ENCODE measurements at places on chromosomes 5 and 9.
A peak's percentile ranks its signal among the peaks of the same experiment; 100 is the strongest.

- no peaks in the 10 kb centered on the region for H3K27me3 ChIP-seq
- no peak overlapping the region for H3K27ac ChIP-seq
- H3K4me3 ChIP-seq, result no peak overlapping the region
- H3K36me3 ChIP-seq, result no peaks in the 10 kb centered on the region
- DNase-seq, result peak; percentile 15
- H3K4me1 ChIP-seq, result peaks cover 36% of the 10 kb centered on the region
Measured at GRCh38 chr5:151772029-151772845, 483 bp downstream of the G3BP1 start.

- H3K27me3 ChIP-seq, result no peaks in the 10 kb centered on the region
- no peak for DNase-seq
- H3K27ac ChIP-seq, result no peak overlapping the region
- no peak overlapping the region for H3K4me3 ChIP-seq
- no peaks in the 10 kb centered on the region for H3K4me1 ChIP-seq
- H3K36me3 ChIP-seq, result no peaks in the 10 kb centered on the region
Measured at GRCh38 chr5:76983468-76983867, 30.6 kb downstream of the CRHBP start.

- no peaks in the 10 kb centered on the region for H3K27me3 ChIP-seq
- DNase-seq, result no peak
- peaks cover 4% of the 10 kb centered on the region for H3K36me3 ChIP-seq
- H3K27ac ChIP-seq, result peak overlapping the region; percentile 39
Measured at GRCh38 chr9:15513335-15513734, 2.6 kb upstream of the PSIP1 start.

DNA sequence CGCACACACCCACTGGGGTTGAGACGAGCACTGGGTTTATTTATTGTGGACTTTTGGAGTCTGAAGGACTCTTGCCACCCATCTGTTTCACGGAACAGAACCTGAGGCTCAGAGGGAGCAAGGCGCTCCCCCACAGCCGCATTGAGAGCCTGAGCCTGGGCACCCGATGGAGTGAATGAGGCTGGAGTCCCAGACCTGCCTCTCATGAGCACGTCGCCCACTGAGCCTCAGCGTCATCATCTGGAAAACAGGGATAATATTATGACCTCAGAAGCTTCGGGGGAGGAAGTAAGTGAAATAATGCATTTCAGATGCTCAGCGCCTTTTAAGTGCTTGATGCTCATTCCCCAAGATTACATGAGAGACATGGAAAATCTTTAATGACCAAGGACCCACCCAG is 5.5 kb downstream of the NEK6 start:
- peaks cover 23% of the 10 kb centered on the region for H3K4me1 ChIP-seq
- H3K4me3 ChIP-seq, result no peak overlapping the region
- peaks cover 2% of the 10 kb centered on the region for H3K36me3 ChIP-seq
- DNase-seq, result no peak
- no peak overlapping the region for H3K27ac ChIP-seq

- no peak overlapping the region for H3K4me3 ChIP-seq
- H3K36me3 ChIP-seq, result no peaks in the 10 kb centered on the region
- no peaks in the 10 kb centered on the region for H3K27me3 ChIP-seq
- H3K4me1 ChIP-seq, result peaks cover 9% of the 10 kb centered on the region
- H3K27ac ChIP-seq, result no peak overlapping the region
Measured at GRCh38 chr5:56766926-56767325, 48.4 kb upstream of the MAP3K1 start.

- H3K36me3 ChIP-seq, result peaks cover 8% of the 10 kb centered on the region
- no peaks in the 10 kb centered on the region for H3K4me1 ChIP-seq
Measured at GRCh38 chr5:80796846-80797245, 142.1 kb upstream of the DHFR start.

DNA sequence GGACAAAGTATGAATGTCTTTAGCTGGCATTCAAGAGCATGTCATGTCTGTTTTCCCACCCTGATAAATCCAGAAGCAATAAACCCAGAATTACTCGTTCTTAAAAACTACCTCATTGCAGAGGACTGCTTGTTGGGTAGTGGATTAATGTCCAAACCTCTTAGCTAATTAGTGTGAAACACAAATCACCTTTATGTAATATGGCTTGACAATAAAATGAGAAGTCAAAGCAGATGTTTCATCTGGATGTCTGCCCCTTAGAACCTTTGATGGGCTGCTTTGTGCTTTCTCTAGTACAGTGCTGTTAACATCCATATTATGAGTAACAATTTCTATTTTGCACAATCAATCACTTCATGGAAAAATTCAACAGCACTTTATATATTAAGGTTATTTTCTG is 149.1 kb upstream of the TUT7 start:
- peaks cover 62% of the 10 kb centered on the region for H3K27me3 ChIP-seq
- no peak for DNase-seq
- H3K36me3 ChIP-seq, result no peaks in the 10 kb centered on the region
- no peak overlapping the region for H3K4me3 ChIP-seq
- H3K4me1 ChIP-seq, result no peaks in the 10 kb centered on the region

GRCh38 chr9:69145144-69145715 is 28.8 kb upstream of the TJP2 start:
- H3K4me3 ChIP-seq, result no peak overlapping the region
- H3K27ac ChIP-seq, result no peak overlapping the region
- peaks cover 3% of the 10 kb centered on the region for H3K4me1 ChIP-seq
- no peak for DNase-seq
- no peaks in the 10 kb centered on the region for H3K27me3 ChIP-seq
- no peaks in the 10 kb centered on the region for H3K36me3 ChIP-seq

GRCh38 chr9:97474372-97474925 is 27.0 kb upstream of the TMOD1 start:
- no peak for DNase-seq
- no peaks in the 10 kb centered on the region for H3K4me1 ChIP-seq
- peaks cover 9% of the 10 kb centered on the region for H3K36me3 ChIP-seq
- H3K27me3 ChIP-seq, result no peaks in the 10 kb centered on the region
- no peak overlapping the region for H3K4me3 ChIP-seq

GRCh38 chr5:57102189-57102904 is 71.5 kb upstream of the GPBP1 start:
- peaks cover 8% of the 10 kb centered on the region for H3K27me3 ChIP-seq
- no peak for DNase-seq
- no peak overlapping the region for H3K27ac ChIP-seq
- H3K4me1 ChIP-seq, result no peaks in the 10 kb centered on the region
- H3K4me3 ChIP-seq, result no peak overlapping the region
- no peaks in the 10 kb centered on the region for H3K36me3 ChIP-seq

DNA sequence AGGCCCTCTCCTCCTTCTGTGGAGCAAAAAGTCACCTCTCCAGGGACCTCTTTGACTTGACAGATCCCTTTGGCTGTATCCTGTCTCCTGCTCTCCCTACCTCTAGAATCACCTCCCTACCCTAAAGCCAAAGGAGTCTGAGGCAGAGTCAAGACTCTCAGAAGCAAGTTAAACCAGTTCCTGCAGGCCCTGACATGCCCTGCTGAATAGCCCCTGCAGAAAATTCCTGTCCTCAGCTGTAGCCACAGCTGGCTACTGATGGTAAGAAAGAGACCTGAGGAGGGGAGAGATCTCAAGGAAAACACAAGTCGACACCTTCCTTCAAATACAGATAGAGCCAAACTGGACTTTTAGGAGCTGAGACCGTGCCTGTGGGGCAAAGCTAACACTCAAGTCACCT is 23.7 kb upstream of the UBAP2 start:
- H3K27me3 ChIP-seq, result no peaks in the 10 kb centered on the region
- peaks cover 3% of the 10 kb centered on the region for H3K4me1 ChIP-seq
- no peak for DNase-seq
- no peak overlapping the region for H3K4me3 ChIP-seq
- no peaks in the 10 kb centered on the region for H3K36me3 ChIP-seq

DNA sequence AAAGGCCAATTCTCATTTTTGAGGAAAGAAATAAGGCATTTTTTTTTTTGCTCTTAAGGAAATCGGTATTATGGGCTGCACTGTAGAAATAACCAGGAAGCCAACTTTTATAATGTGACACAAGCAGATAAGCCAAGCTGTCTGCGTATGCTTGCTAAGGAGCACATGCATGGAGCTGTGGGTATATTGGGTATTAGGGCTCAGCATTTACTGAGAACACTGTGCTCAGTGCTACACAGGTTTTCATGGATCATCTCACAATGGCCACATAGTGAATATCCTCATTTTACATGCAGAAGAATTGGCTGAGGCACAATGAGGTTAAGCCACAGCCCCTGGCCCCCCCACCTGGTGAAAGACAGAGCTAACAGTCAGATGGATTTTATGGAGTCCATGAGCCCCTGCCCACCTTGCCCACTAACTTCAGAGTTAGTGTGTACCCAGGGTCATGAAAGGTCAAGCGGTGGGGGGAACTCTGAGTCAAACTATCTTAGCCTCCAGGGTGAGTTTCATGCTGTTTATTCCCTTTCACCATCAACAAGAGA is 204.8 kb downstream of the SPATA31A6 start:
- no peak overlapping the region for H3K27ac ChIP-seq
- H3K4me1 ChIP-seq, result no peaks in the 10 kb centered on the region
- no peaks in the 10 kb centered on the region for H3K27me3 ChIP-seq

DNA sequence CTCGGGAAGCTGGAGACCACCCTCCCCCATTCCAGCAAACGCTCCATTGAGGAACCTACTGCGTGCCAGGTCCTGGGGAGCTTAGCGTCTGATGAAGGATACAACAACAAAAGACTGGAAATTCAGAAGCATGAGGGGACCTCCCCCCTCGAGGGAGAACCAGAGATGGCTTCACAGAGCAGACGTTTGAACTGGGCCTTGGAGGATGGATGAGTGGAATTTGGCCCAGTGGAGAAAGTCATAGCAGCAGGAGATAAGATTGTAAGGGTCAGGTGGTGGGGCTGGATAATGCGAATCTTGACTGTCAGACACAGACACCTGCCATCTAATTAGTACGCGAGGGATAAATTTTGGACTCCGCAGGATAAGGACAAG is 1.2 kb upstream of the SLC25A51 start:
- DNase-seq, result no peak
- H3K4me1 ChIP-seq, result peaks cover 16% of the 10 kb centered on the region
- no peaks in the 10 kb centered on the region for H3K36me3 ChIP-seq
- H3K4me3 ChIP-seq, result peak overlapping the region; percentile 36
- no peaks in the 10 kb centered on the region for H3K27me3 ChIP-seq
- H3K27ac ChIP-seq, result peak overlapping the region; percentile 93

GRCh38 chr9:77085416-77085815 is 66.0 kb downstream of the FOXB2 start:
- no peak for DNase-seq
- H3K4me3 ChIP-seq, result no peak overlapping the region
- peaks cover 40% of the 10 kb centered on the region for H3K27me3 ChIP-seq
- H3K27ac ChIP-seq, result no peak overlapping the region
- no peaks in the 10 kb centered on the region for H3K4me1 ChIP-seq
- H3K36me3 ChIP-seq, result no peaks in the 10 kb centered on the region

GRCh38 chr5:33639474-33639873 is 198.7 kb downstream of the TARS1 start:
- no peak for DNase-seq
- no peaks in the 10 kb centered on the region for H3K27me3 ChIP-seq
- H3K4me1 ChIP-seq, result no peaks in the 10 kb centered on the region
- H3K36me3 ChIP-seq, result no peaks in the 10 kb centered on the region
- H3K4me3 ChIP-seq, result no peak overlapping the region

DNA sequence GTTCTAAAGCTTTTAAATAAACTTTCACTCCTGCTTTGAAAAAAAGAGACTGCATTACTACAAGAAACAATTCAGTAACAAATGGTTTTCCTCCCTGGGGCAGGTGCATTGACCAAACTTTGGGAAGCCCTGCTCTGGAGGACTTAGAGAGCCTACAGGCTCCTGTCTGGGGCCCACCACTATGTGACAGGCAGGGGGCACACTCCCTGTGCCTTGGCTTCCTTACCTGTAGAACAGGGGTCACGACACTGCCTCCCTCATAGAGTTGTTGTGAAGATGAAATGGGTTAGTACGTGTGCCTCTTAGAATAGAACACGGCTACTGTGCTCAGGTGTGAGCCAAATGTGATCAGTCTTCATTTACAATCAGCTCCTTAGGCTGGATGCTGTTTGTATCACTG is 130.1 kb downstream of the GPBP1 start:
- H3K36me3 ChIP-seq, result no peaks in the 10 kb centered on the region
- H3K4me3 ChIP-seq, result no peak overlapping the region
- no peak overlapping the region for H3K27ac ChIP-seq
- H3K4me1 ChIP-seq, result peaks cover 12% of the 10 kb centered on the region

DNA sequence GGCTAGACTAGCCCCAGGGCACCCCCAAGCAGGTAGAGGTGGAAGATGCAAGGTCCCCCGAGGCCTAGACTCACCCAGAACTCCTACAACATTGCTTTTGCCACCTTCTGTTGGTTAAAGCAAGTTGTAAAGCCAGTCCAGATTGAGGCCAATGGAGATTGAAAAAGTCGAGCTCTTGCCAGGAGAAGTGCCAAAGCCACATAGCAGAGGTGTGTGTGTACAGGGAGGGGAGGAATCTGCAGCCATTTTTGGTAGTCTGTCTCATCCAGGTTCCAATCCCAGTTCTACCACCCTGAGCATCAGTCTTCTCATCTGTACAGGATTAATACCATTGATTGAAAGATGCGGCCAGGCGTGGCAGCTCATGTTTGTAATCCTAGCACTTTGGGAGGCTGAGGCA is 12.3 kb upstream of the URM1 start:
- DNase-seq, result no peak
- no peaks in the 10 kb centered on the region for H3K36me3 ChIP-seq
- no peaks in the 10 kb centered on the region for H3K27me3 ChIP-seq
- H3K27ac ChIP-seq, result no peak overlapping the region
- H3K4me1 ChIP-seq, result peaks cover 9% of the 10 kb centered on the region

- H3K27me3 ChIP-seq, result no peaks in the 10 kb centered on the region
- no peak for DNase-seq
- H3K27ac ChIP-seq, result no peak overlapping the region
- no peak overlapping the region for H3K4me3 ChIP-seq
Measured at GRCh38 chr5:101878190-101878589, 417.9 kb downstream of the SLCO4C1 start.

DNA sequence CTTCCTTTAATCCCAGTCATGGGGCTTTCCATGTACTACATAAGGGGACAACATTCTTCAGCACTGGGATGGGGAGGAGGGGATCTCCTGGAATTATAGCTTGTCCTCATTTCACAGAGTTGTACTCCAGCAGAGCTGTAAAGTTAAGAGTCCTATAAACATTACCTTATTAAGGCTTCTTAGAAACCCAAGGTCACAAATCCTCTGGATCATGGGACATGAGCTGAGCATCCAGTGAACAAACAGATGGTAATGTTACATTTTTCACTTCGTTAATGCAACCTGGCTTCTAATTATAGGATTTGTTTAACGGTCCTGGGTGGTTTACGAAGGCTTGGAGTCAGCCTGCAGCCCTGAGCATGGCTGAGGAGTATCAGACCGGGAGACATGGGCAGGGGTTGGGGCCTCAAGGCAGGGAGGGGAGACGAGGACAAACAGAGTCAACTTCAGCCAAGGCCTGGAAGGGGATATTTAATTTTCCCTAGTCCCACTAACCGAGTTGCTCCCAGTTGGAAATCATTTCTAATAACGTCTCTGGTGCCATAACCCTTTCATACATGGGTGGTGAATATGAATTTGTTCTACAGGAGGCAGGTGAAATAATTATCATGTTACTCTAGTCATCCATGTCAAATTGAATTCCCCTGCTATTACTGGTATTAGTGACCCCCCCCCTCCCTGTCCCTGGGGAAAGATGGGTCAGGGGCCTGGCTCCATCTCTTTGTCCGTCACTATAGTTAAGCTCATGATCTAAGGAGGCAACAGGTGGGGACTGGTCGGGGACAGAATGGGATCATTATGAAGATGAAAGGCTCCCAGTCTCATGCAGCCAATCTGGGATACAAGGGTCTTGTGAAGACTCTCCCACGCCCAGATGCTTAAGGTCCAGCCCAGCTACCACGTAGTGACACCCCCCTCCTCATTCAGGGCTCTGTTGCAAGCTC is 10.7 kb upstream of the IL17B start:
- no peak overlapping the region for H3K4me3 ChIP-seq
- DNase-seq, result no peak
- H3K27ac ChIP-seq, result no peak overlapping the region
- no peaks in the 10 kb centered on the region for H3K36me3 ChIP-seq
- peaks cover 2% of the 10 kb centered on the region for H3K4me1 ChIP-seq
- no peaks in the 10 kb centered on the region for H3K27me3 ChIP-seq

Data from T-helper 17 cell (primary cell).